Sigmoid colon (tissue), 7 donors: ENCODE measurements at places on chromosomes 6 and 20. TPM values are rescaled to one million over a fixed set of nuclear protein-coding genes. Genes with fewer than 3 reads are reported as not detected.

DNA sequence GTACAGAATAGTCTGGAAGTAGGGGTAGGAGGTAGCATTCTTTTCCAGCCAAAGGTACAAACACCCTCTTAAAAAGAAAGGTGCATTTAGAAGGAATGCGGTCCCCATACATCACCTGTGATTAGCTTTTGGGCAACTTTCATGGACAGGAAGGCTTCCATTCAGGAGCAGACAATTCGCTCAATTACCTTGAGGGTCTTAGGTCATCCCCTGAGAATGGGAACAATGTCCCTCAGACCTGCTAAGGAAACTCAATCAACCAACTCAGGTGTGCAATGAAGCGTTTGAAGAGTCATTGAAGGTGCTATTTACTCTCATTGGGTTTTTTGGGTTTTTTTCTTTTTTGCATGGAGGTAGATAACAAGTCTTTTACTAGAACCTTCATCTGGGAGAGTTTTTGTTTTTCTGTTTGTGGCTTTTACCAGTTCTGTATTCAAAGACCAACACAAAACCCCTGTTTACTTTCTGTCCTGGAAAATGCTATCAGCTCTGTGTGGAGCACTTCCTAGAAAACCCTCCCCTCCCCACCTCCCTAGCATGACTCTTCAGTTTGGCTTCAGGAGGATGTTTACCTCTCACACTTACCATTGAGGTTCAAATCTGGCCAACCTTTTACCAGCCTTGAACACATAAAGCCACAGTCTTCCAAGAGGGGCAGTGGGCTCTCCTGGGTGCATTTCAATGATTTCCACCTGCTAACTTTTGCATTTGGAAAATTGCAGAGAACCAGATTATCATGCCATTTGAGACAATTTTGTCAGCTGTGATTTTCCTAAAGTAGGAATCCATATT is 271.2 kb upstream of the PRDM1 start:
- DNase-seq = no peak
- H3K4me1 ChIP-seq = no peaks in the 10 kb centered on the region
- H3K36me3 ChIP-seq = no peaks in the 10 kb centered on the region
- H3K27me3 ChIP-seq = peaks cover 3% of the 10 kb centered on the region
- H3K27ac ChIP-seq = no peak overlapping the region

GRCh38 chr6:132548746-132549463 is 3.6 kb upstream of the TAAR8 start:
- no peaks in the 10 kb centered on the region for H3K27me3 ChIP-seq
- H3K4me1 ChIP-seq = no peaks in the 10 kb centered on the region
- H3K27ac ChIP-seq = no peak overlapping the region

The L3MBTL3 gene
- 4.2 TPM for total RNA-seq

- H3K4me1 ChIP-seq = peaks cover 24% of the 10 kb centered on the region
- H3K4me3 ChIP-seq = no peak overlapping the region
- H3K36me3 ChIP-seq = no peaks in the 10 kb centered on the region
- H3K27ac ChIP-seq = no peak overlapping the region
- no peak for DNase-seq
Observed at GRCh38 chr6:111541026-111541681, 58.1 kb upstream of the REV3L start.

The C20orf144 gene
- total RNA-seq = not detected

DNA sequence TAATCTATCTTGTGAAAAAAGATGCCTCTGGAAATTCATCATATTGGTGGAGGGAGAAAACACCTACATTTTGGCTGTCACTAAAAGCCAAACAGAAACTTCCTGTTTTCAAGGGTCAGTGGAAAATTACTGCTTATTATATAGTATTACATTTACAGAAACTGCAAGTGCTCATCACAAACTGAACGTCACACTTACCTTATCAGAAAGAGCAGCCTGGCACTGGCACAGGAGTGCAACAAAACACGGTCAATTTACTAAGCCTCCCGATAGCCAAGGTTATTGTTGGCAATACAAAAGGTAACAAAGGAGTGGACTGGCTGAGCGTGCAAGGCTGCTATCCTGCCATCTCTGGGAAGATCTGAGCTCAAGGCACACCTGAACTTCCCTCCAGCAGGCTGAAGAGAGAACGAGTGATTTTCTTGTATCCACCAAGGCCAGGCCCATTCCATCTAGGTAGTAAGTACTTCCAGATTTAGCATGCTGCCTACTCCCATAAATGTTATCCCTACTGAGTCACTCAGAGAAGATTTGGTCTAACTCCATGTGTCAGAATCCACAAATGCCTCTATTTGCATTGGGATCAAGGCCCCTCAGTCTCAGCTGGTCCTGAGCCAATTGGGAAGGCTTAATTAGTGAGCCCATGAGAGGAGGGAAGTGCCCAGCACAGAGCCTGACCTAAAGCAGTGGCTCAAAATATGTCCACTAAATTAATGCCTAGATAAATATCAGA is 399.8 kb downstream of the BTBD9 start:
- H3K27ac ChIP-seq = no peak overlapping the region
- H3K4me1 ChIP-seq = no peaks in the 10 kb centered on the region
- no peak for DNase-seq
- H3K4me3 ChIP-seq = no peak overlapping the region

DNA sequence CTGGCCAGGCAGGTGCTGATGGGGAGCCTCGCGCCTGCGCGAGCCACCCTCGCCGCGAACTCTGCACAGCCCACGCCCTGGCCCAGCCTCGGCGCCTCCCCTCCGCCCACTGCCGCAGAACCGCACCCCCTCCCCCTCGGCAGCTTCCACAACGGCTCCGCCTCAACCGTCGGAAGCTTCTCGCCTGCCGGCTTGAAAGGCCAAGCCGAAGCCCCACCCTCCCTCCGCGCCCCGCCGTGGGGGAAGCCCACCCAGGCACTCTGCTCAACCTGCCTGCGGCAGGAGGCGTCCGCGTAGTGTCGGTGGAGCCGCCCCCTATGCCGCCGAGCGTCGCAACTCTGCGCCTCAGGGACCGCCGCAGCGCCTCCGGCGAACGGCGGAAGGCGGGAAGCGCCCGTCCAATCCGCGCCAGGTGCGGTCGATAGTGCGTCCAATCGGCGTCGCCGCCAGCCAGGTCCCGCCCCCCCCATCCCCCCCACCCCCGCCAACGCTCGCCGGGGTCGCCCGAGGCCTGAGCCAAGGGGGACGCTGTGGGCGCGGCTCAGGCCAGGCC is at the start of gene SYCP2:
TSS of gene SYCP2 (minus strand) at position 342 of the 553 bp plus-strand sequence. CDS start 11,224 bp downstream, outside the sequence.
- peaks cover 31% of the 10 kb centered on the region for H3K4me1 ChIP-seq
- no peaks in the 10 kb centered on the region for H3K27me3 ChIP-seq
- no peaks in the 10 kb centered on the region for H3K36me3 ChIP-seq
- DNase-seq = peak; percentile 75
- peak within 1 kb of the TSS; percentile 82 for H3K4me3 ChIP-seq

DNA sequence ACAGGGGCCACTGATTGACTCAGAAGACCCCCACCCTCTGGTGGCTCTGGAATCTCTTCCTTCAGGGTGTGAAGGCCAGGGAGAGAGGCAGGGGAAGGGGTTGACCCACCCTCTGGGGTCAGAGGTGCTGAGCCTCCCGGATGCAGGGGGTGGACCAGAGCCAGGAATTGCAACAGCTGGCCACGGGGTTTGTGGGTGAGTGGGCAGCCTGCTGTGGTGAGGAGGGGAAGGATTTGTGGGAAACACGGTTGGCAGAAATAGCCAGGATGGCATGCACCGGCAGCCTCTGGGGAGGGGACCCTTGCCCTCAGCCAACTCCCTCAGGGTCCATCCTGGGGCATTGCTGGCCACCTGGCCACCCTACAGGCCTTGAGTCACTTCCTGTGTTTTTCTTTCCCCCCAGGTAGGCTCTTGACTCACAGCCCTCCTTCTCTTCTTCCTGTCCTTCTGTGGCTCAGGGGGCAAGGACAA is 92.8 kb downstream of the MRPL14 start:
- H3K4me3 ChIP-seq = no peak overlapping the region
- no peaks in the 10 kb centered on the region for H3K27me3 ChIP-seq
- H3K27ac ChIP-seq = no peak overlapping the region
- H3K4me1 ChIP-seq = no peaks in the 10 kb centered on the region
- H3K36me3 ChIP-seq = no peaks in the 10 kb centered on the region

DNA sequence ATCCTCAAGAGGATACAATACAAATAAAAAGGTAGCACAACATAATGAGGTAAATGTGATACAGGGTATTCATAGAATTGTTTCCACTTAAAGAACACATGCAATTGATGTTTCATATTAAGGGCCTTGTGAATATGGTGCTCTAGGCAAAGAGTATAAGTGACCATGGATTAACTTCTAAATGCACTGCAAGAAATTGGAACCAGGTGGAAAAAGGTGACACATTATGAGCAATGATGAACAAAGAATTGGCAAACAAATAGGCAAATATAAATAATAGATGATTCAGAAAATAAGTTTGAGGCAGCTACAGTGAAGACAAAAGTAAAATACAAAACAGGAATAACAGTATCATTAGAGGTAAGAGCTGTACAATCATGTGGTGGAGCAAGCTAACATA is 192.0 kb downstream of the GRIK2 start:
- no peak overlapping the region for H3K4me3 ChIP-seq
- no peak overlapping the region for H3K27ac ChIP-seq
- H3K4me1 ChIP-seq = no peaks in the 10 kb centered on the region

GRCh38 chr6:2913621-2914317 is 10.7 kb upstream of the SERPINB9 start:
- no peaks in the 10 kb centered on the region for H3K4me1 ChIP-seq
- DNase-seq = no peak

DNA sequence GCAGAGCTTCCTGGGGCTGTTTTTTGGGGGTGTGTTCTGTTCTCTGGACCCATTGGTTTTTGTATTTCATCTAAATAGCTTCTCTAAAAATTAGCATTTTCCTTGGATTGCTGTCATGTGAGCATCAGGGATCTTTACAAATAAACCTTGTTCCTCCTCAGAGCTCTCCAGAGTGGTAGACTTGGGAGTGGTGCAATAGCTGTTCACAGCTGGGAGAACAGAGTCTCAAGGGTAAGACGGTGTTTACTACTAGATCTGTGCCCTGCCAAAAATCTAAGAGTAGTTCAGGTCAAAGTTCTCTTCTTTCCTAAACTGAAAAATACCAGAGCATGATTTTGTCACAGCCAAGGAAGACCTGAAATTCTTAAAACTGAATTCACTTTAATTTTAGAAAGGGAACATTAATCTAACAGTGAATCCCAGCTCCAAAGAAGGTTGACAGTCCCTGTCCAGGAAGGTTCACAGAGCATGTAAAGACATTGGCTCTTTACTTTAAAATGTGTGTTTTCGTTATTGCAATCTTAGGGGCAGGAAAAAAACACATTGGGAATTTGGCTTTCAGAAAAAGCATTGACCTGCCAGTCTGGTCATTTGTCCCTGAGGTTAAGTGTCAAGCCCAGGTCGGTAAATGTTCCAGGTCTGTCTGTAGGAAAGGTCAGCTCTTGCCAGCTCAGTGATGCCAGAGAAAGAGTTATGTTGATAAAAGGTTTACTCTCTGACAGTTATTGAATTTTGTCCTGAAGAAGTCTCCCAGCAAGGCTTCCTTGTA is 43.3 kb downstream of the VAPB start:
- H3K27ac ChIP-seq = peak overlapping the region; percentile 55
- no peak overlapping the region for H3K4me3 ChIP-seq
- H3K4me1 ChIP-seq = peaks cover 37% of the 10 kb centered on the region

The SCGN gene
- total RNA-seq = 13.6 TPM

DNA sequence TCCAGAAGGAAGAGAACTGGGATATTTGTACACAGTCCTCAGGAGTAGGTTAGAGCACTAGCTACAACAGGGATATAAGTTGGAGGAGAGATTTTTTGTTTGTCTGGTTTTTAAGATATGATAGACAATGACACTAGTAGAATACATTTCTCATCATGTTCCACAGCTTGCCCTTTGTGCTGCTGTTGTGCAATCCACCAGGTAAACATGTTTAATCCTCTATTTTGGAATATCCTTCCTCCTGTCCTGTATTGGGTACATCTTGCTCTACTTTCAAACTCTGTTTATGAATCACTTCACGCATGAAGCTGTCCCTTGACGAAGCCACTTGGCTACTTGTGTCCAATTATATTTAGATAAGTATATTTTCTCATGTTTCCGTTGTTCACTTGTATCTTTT is 153.6 kb upstream of the TENT5A start:
- peaks cover 15% of the 10 kb centered on the region for H3K4me1 ChIP-seq
- H3K36me3 ChIP-seq = no peaks in the 10 kb centered on the region
- no peak overlapping the region for H3K4me3 ChIP-seq
- no peaks in the 10 kb centered on the region for H3K27me3 ChIP-seq
- H3K27ac ChIP-seq = no peak overlapping the region

The TRIM15 gene
- not detected for total RNA-seq

The HLA-DQB1 gene
- total RNA-seq = 3.0 TPM

The HSPA1L gene
- 1.1 TPM for total RNA-seq

The COQ3 gene
- 7.1 TPM for total RNA-seq

GRCh38 chr6:89087881-89088280 is 7.3 kb downstream of the PNRC1 start:
- H3K4me3 ChIP-seq = no peak overlapping the region
- H3K36me3 ChIP-seq = peaks cover 24% of the 10 kb centered on the region
- no peaks in the 10 kb centered on the region for H3K27me3 ChIP-seq
- no peak for DNase-seq

The LY6G5B gene
- 5.0 TPM for total RNA-seq

The WFDC10B gene
- total RNA-seq = not detected

DNA sequence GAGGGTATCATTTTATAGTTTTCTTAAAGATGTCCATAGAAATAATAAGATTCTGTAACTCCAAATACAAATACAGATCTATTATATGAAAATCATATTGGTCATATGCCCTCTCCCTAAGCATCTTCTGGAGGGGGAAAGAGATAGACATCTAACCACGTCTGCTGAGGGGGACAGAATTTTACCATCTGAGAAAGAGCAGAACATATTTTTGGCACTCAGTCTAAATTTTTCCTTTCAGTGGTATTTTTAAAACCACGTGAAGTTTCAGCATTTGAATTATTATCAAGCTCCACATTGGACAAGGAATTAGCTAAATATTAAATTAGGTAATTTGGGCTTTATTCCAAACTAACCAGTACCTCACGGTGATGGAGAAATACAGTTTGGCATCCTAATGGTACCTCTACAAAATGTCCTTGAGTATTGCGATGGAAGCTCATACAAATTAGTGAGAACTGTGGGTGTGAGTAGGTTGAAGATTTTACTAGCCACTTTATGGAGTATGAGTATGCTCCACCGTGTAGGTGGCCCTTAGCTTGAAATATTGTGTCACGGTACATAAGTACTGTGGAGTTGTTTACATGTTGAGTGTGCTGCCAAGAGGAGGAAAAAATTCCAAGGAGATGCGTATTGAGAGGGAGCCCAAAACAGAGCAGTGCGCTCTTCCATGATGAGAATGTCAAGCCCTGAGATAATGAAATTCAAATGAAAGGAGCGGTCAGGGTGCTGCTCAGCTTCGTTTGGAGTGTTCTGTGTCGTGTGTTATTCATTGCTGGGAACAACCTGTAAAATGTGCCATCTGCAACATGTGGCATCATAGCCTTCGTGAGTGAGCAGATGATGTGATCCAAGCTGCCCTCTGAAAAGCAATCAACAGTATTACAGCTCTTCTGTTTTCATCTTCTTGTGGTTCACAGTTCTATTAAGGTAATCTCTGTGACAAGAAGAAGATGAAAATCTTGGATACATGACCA is 48.4 kb upstream of the PHACTR2 start:
- H3K36me3 ChIP-seq = no peaks in the 10 kb centered on the region
- H3K27me3 ChIP-seq = no peaks in the 10 kb centered on the region
- peak overlapping the region; percentile 44 for H3K27ac ChIP-seq
- H3K4me3 ChIP-seq = no peak overlapping the region

GRCh38 chr20:3173610-3174441 is 477 bp upstream of the LZTS3 start:
- no peaks in the 10 kb centered on the region for H3K36me3 ChIP-seq
- H3K4me1 ChIP-seq = peaks cover 21% of the 10 kb centered on the region
- peak overlapping the region; percentile 74 for H3K27ac ChIP-seq
- H3K27me3 ChIP-seq = no peaks in the 10 kb centered on the region

GRCh38 chr6:105326216-105326615 is 76.7 kb downstream of the PREP start:
- no peaks in the 10 kb centered on the region for H3K27me3 ChIP-seq
- no peak for DNase-seq
- H3K27ac ChIP-seq = no peak overlapping the region
- no peak overlapping the region for H3K4me3 ChIP-seq
